Bronchial smooth muscle cell (primary cell): ENCODE measurements at places on chromosomes 5 and 9. TPM values are rescaled to one million over a fixed set of nuclear protein-coding genes. Genes with fewer than 3 reads are reported as not detected.

The ABLIM3 gene
- total RNA-seq = 23.6 and 24.9 TPM in 2 replicates

The ZDHHC11 gene
- 0.47 and 3.3 TPM in 2 replicates for total RNA-seq

The CFAP157 gene
- 0.09 and 0.16 TPM in 2 replicates for total RNA-seq

The DCTN4 gene
- total RNA-seq = 37.5 and 40.2 TPM in 2 replicates

The CDX1 gene
- not detected in 2 replicates for total RNA-seq

The SMIM33 gene
- not detected in 2 replicates for total RNA-seq

The SPATA31C1 gene
- not detected in 2 replicates for total RNA-seq

The ANKRD31 gene
- 0.09 and 0.16 TPM in 2 replicates for total RNA-seq

The RASGRF2 gene
- 6.1 and 12.0 TPM in 2 replicates for total RNA-seq

The FAM221B gene
- not detected in 2 replicates for total RNA-seq

The RNF208 gene
- 0.09 and 0.16 TPM in 2 replicates for total RNA-seq

The FCN2 gene
- total RNA-seq = not detected in 2 replicates

The TAF11L5 gene
- not detected in 2 replicates for total RNA-seq

The STK32A gene
- total RNA-seq = 0.09 and 0.32 TPM in 2 replicates

The LPAR1 gene
- total RNA-seq = 159 and 450 TPM in 2 replicates

The SLC25A2 gene
- total RNA-seq = 0.32 TPM in 1 of 2 replicates, not detected in the other

The HRCT1 gene
- 0.16 and 0.17 TPM in 2 replicates for total RNA-seq

The PHF24 gene
- total RNA-seq = 0.09 and 0.16 TPM in 2 replicates

The PCDHGC4 gene
- total RNA-seq = 3.2 and 3.3 TPM in 2 replicates

The C8G gene
- total RNA-seq = 0.32 and 0.69 TPM in 2 replicates

The ACSL6 gene
- total RNA-seq = under 0.01 and 0.17 TPM in 2 replicates

The ENG gene
- total RNA-seq = 11.0 and 13.9 TPM in 2 replicates

The NTRK2 gene
- under 0.01 and 0.26 TPM in 2 replicates for total RNA-seq

The SLC22A4 gene
- total RNA-seq = 1.2 and 4.4 TPM in 2 replicates

The C9orf78 gene
- total RNA-seq = 45.6 and 58.6 TPM in 2 replicates

The GLDC gene
- total RNA-seq = 0.09 and 0.16 TPM in 2 replicates

The RLN2 gene
- total RNA-seq = not detected in 2 replicates

The SLC25A48 gene
- not detected in 2 replicates for total RNA-seq

The GABRB2 gene
- total RNA-seq = not detected in 2 replicates

The OR1J2 gene
- not detected in 2 replicates for total RNA-seq

The RASEF gene
- total RNA-seq = 0.16 TPM in 1 of 2 replicates, not detected in the other

The LAMC3 gene
- 0.09 TPM in 1 of 2 replicates, not detected in the other for total RNA-seq

The PPP6C gene
- total RNA-seq = 7.3 TPM in 2 replicates

The ENHO gene
- total RNA-seq = 0.16 and 0.26 TPM in 2 replicates

The LHX2 gene
- total RNA-seq = not detected in 2 replicates
